ENCODE measurements at places on chromosomes 11 and 22.

GRCh38 chr11:133122256-133122655 is 410.0 kb downstream of the OPCML start:
- no peak for DNase-seq

DNA sequence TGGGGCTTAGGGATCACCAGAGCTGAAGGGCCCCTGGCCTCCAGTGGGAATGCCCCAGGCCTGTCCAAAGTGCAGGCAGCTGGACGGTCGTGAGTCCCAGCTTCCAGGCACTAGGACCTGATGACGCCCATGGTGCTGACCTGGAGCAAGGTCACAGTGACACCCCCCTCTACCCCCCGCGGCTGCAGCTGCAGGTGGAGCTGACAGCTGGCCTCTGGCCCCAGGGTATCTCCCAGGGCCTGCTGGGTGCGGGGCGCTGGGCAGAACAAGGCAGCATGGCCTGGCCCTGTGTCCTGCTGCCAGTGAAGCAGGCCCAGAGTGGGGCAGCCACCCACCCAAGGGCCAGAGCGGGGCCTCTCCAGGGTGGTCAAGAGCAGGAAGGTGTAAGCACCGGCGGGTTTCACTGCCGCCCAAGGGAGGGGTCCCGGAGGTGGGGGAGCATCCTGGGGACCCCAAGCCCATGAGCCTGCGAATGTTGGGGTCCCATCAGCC is 553 bp upstream of the TCIRG1 start:
- DNase-seq = no peak

GRCh38 chr22:25621986-25622385 is 57.5 kb downstream of the GRK3 start:
- no peak for DNase-seq

DNA sequence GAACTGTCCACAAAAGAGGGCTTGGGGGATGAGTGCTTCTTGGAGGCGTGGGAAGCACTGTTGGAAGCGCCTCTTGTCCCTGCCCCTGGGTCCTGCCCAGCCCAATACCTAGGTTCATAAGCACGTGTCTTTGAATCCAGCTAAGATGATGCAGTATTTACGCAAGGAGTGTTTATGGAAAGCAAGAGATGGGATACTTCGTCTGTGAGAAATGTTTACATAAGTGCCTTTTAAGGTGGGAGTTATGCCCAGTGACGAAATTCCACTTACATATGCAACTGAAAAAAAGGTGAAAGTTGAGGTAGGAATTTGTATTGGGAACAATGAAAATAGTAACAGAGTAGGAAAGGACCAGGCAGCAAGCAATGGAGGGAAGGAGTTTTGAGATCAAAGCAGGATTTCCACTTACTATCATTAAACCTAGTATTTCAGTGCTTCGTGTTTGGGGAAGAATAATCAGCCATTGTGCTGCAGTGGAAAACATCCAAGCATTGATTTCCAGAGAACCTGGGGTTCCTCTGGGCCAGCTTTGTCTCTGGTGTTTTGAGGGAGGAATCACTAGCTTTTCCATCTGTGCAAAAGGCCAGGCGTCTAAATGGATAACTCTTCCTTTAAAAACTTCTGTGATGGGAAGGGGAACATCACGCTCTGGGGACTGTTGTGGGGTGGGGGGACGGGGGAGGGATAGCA is 115.3 kb upstream of the TTC12 start:
- DNase-seq = no peak

DNA sequence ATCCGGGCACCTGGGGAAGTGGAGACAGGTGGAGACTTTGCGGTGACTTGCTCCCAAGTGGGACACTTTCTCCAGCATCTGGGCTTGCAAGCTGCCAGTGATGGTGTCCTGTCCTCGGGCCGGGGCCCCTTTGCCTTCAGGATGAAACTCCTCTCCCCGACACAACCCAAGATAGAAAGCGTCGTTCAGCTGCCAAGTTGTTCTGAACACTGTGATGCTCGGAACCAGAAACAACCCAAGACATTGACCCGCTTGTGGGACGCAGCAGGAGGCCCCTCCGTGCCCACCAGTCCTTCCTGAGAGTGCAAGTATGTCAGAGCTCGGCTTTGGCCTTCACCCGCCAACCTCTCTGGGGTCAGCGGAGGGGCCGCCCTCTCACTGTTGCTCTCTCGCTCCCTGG is 31.3 kb downstream of the LINC01488 start:
- no peak for DNase-seq

DNA sequence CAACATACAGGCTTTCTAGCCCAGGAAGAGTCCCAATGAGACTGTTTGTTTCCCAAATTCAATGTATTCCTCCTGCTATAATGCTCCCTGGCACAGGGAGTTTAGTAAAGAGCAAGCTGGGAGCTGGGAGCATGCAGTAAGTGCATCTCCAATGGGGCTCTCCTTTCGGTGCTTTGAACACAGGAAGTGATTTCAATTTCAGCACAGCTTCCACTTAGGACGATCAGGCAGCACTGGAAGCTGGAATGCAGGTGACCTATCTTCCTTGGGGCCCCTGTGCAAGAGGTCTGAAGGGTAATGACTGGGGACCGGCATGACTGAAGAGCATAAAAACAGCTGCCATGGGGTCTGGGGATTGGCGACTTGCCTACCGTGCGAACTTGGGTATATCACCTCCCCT is 76.0 kb downstream of the LARGE1 start:
- no peak for DNase-seq

DNA sequence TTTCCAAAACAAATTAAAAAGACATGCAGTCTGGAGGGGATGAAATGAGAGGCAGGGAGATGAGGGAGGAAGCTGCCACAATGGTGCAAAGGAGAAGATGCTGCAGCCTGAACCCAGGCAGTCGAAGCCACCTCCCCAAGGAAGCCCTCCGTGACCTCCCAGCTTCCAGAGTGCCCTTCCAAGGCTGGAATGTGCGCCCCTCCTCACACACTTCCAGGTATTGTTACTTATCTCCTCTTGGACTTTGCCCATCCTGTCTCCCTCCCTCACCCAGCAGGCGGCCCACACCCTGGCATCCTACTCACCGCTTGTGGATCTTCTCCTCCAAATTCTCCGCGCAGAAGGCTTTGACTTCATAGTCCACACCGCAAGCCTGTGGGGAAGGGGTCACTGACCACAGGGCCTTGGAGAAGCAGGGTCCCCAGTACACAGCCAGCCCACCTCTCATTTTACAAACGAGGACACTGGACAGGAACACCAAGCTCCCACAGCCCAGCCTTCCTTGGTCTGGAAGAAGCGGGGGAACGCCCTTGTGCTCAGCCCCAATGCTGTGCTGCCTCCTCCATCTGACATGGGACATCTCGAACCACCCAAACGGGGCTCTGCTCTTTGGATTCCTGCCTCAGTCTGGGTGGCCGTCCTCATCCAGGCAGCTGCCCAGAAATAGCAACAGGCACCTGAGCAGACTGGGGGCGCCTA is 40.3 kb downstream of the TPBGL start:
- no peak for DNase-seq

GRCh38 chr11:68099474-68100405 is 21.4 kb downstream of the CHKA start:
- no peak for DNase-seq

- no peak for DNase-seq
Observed at GRCh38 chr22:17896586-17896985, 122.3 kb upstream of the BID start.

DNA sequence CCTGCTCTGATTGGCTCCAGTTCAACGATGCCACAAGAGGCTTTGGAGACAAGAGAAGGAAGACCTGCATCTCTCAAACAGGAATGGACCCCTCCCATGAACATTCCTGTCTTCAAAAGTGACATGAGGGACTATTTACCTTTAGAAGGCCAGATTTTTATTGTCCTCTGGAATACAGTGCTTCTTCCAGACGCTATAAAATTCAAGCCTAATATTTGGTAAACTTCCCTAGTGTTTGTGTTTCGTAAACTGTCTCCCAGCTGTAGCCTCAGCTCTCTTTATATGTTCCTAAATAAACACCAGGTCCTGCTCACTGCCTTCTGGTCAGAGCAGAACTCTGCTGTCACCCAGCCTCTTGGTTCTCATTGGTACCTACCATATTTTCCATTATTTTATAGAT is 157.8 kb downstream of the CCDC34 start:
- DNase-seq = no peak

DNA sequence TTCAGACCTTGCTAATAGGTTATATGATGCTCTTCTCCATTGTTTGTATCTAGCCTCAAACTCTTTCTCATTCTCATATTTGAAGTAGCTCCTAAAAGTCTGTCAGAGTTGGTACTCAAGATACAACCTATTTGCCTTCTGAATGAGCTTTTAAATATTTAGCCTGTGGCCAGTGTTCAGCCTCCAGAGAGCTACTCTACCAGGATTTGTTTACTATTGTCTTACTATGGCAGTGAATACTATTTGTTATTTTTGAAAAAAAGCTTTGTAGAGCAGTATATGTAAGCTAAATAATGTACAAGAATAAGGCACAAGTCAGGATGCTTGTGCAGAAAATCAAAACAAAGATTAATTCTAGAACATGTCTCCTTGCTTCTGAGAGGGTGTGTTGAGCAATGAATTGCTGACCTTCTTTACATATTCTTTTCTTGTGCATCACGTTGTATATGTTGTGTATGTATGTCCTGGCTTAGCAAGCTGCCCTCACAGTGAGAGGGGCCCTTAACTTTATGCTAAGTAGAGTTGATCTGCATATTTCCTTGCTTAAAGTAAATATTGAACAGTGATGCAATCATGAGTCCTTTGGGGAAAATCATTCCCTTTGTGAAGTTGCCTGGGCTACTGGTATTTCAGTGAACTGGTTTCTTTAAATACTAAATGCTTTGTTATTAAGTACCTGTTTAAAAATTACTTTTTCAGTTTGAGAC is 438.0 kb downstream of the LUZP2 start:
- DNase-seq = no peak

DNA sequence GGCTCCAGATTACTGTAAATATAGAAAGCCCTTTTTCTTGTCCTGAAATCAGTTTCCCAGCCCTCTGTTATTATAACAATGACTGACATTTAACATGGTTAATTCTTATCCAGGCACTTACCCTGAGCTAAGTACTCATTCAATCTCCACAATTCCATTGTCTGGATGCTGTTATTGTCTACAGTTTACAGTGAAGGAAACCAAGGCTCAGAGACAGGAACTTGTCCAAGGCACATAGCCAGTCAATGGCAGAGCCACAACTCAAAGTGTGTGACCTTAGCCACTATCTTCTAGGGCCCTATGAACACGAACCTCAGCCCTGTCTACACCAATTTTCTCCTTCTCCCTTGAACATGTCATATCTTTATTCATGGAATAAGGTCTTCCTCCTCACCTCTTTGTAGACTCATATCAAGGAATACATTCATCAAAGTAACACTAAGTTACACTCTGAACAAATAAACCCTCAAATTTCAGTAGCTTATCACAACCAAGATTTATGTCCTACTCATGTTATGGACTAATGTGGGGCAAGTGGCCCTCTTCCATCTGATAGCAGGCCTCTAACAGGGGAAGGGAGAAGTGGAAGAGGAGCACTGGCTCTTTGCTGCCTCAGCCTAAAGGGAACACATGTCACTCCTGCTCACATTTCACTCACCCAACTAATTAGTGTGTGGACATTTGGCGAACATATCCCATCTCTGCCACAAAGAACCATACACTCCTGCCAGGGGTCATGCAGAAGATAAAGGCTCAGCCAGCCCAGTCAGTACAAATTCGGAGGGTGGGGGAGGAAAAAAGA is 39.3 kb upstream of the APLNR start:
- no peak for DNase-seq

- no peak for DNase-seq
Observed at GRCh38 chr11:33668468-33668825, 32.2 kb downstream of the C11orf91 start.

DNA sequence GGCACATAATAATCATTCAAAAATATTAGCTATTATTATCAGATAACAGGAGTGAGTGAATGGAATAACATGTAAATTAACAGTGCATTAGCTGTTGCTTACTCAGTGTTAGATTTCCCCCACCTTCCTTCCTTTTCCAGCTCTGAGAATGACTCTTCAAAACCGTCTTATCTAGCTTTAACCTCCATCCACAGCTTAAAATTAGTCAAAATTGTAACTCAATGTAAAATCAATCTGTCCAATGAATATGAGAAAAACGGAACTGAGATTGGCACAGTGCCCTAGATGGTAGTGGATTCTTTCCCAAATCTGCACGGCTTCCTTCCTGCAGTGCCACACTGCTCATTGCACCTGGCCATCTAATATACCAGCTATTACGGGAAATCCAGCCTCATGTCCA is 156.8 kb upstream of the BDNF start:
- DNase-seq = no peak

GRCh38 chr22:22871536-22872278 is 15.9 kb upstream of the IGLL5 start:
- no peak for DNase-seq

DNA sequence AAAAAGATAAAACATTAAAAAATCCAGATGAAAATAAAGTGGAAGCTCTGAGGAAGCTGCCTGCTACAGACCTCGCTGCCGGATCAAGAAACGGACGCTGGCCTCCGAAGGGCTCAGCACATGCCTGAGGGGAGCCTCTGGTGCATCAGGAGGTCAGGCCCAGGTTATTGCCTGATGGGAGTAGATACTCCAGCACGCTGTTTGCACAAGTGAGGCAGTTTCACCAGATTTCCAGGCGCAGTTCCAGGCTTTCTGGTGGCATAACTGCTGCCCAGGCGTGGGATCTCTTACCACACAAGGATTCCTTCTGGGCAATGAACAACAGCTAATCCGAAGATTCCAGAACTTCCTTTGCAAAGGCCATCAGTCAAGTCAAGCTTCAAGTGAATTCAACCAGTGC is 154.2 kb downstream of the MPPED1 start:
- DNase-seq = no peak

DNA sequence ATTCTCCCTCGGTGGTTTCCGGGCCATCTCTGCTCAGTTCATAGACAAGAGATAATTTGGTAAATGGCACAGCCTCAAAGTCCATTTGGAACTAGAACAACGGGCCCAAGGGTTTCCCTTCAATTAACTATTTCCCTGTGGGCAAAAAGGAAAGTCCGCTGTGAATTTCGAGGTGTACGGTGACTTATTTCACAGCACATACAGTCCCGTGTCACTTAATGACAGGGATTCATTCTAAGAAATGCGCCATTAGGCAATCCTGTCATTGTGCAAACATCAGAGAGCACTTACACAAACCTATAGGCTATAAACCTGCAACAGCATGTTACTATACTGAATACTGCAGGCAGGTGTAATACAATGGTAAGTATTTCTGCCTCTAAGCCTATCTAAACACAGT is 551.6 kb downstream of the OPCML start:
- no peak for DNase-seq

GRCh38 chr22:35781898-35782297 is 64.2 kb downstream of the APOL5 start:
- no peak for DNase-seq

- DNase-seq = no peak
Observed at GRCh38 chr11:877565-877964, 33.0 kb downstream of the CHID1 start.

DNA sequence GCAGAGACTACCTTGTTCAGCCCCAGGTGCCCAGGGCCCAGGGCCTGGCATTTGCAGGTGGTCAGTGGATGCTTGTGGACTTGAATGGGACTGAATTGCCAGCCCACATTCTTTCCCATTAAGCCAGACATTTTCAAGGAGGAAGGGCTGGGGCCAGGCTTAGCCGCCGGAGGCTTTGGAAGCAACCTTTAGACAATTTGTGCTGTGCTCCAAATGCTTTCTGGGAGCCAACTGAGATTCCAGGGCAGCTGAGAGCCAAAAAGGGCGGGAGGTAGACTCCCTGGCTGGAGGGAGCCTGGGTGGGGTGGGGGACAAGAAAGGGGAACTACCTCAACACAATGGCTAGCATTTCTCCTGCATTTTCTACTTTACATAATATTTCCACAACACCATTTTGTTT is 54.8 kb upstream of the TIMP3 start:
- no peak for DNase-seq
